T-helper 17 cell (primary cell): ENCODE measurements at places on chromosomes 3 and 15. TPM values are rescaled to one million over a fixed set of nuclear protein-coding genes. Genes with fewer than 3 reads are reported as not detected.

- H3K27ac ChIP-seq: peak overlapping the region; percentile 99
- DNase-seq: no peak
- H3K27me3 ChIP-seq: no peaks in the 10 kb centered on the region
- peaks cover 53% of the 10 kb centered on the region for H3K4me1 ChIP-seq
- peak overlapping the region; percentile 100 for H3K4me3 ChIP-seq
Observed at GRCh38 chr15:73994912-73995622, 551 bp downstream of the PML start.

GRCh38 chr15:70411143-70411863, 313.6 kb upstream of the TLE3 start:
- peaks cover 2% of the 10 kb centered on the region for H3K36me3 ChIP-seq
- peaks cover 10% of the 10 kb centered on the region for H3K27me3 ChIP-seq
- no peak overlapping the region for H3K4me3 ChIP-seq
- no peak overlapping the region for H3K27ac ChIP-seq
- H3K4me1 ChIP-seq: peaks cover 7% of the 10 kb centered on the region

- H3K4me1 ChIP-seq: peaks cover 26% of the 10 kb centered on the region
- H3K4me3 ChIP-seq: no peak overlapping the region
- no peaks in the 10 kb centered on the region for H3K27me3 ChIP-seq
- peaks cover 5% of the 10 kb centered on the region for H3K36me3 ChIP-seq
Observed at GRCh38 chr3:47035645-47036044, 56.2 kb downstream of the NBEAL2 start.

- DNase-seq: no peak
- no peaks in the 10 kb centered on the region for H3K36me3 ChIP-seq
- peaks cover 25% of the 10 kb centered on the region for H3K4me1 ChIP-seq
- no peak overlapping the region for H3K27ac ChIP-seq
Observed at GRCh38 chr15:58489289-58490085, 57.7 kb downstream of the LIPC start.

- H3K27ac ChIP-seq: no peak overlapping the region
- DNase-seq: no peak
- no peaks in the 10 kb centered on the region for H3K4me1 ChIP-seq
Observed at GRCh38 chr15:83830381-83830780, 176.5 kb downstream of the ADAMTSL3 start.

DNA sequence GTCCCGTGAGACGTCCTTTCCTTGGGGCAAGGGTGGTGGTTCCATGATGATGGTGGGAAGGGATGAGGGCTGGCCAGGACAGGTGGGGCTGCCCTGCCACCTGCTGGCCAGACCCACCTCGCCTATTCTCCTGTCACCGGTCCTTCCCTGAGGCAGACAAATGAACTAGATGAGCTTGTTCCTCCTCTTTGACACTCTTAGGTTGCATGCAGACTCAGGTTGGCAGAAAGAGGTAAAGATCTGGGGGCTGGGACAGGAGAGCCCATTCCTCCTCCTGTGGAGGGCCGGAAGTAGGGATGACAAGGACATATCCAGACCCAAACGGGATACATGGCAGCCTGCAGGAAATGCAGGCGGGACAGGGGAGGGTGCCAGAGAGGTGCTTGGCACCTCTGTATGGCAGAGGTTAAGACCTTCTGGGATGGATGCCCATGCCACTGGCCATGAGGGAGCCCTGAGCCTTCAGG, 38.6 kb downstream of the ACSBG1 start:
- H3K27ac ChIP-seq: no peak overlapping the region
- no peaks in the 10 kb centered on the region for H3K27me3 ChIP-seq
- no peak overlapping the region for H3K4me3 ChIP-seq
- H3K36me3 ChIP-seq: no peaks in the 10 kb centered on the region
- peak; percentile 32 for DNase-seq
- H3K4me1 ChIP-seq: peaks cover 4% of the 10 kb centered on the region

DNA sequence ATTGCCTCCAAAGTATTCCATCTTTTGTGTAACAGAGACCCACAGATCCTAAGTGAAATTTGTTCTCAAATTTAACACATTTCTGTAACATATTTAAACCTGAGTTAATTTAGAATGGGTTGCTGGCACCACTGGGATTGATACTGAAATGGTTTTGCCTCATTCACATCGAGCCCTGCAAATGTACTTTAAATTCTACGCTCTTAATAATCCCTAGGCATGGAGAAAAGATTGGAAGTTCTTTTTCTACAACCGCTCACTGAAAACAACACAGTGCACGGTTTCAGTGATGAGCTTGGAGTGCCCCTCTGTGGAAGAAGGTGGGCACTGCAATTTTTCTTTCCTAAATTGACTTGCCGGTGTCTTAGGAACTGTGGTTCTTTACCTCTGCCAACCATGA, 109.9 kb upstream of the ATP11B start:
- H3K4me1 ChIP-seq: peaks cover 11% of the 10 kb centered on the region
- DNase-seq: no peak
- H3K27ac ChIP-seq: no peak overlapping the region
- peaks cover 2% of the 10 kb centered on the region for H3K36me3 ChIP-seq
- H3K27me3 ChIP-seq: peaks cover 63% of the 10 kb centered on the region

- no peak for DNase-seq
- no peaks in the 10 kb centered on the region for H3K27me3 ChIP-seq
- no peak overlapping the region for H3K27ac ChIP-seq
- H3K36me3 ChIP-seq: no peaks in the 10 kb centered on the region
Observed at GRCh38 chr3:24336101-24336500, 158.5 kb downstream of the THRB start.

DNA sequence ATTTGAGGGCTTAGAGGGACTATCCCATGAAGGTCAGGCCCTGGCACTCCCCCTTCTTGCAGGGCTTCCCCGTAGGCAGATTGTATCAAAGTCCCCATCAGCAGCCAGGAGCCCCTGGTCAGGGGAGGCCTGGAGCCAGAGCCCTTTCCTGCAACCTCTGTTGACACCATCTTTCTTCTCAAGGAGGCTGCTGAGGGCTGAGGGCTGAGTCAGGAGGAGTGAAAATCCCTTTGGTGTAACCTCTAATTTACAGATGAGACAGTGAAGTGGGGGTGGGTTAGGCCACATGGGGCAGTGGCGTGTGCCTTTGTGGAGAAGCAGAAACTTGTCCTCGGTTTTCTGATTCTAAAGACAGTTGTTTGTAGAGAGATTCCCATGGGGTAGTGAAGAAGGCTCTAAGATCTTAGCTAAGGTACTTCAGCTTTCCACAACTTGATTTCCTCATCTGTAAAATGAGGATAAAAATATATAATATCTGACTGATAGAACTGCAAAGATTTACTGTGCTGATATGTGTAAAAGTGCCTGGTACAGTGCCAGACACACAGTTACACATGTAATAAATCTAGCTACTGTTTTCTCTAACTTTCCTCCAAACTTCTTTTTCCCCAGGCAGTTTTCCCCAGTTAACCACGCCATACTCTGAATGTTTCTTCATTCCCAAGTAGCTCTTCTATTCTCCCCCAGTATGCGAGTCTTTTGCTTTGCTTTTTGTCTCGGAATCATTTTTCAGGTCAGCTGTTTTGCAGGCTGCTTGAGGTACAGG, 249.4 kb upstream of the TPM1 start:
- H3K27ac ChIP-seq: no peak overlapping the region
- DNase-seq: no peak
- peaks cover 4% of the 10 kb centered on the region for H3K36me3 ChIP-seq
- H3K4me3 ChIP-seq: no peak overlapping the region
- no peaks in the 10 kb centered on the region for H3K4me1 ChIP-seq
- H3K27me3 ChIP-seq: peaks cover 64% of the 10 kb centered on the region

- H3K4me1 ChIP-seq: no peaks in the 10 kb centered on the region
- no peak overlapping the region for H3K27ac ChIP-seq
- peaks cover 14% of the 10 kb centered on the region for H3K27me3 ChIP-seq
- DNase-seq: no peak
- H3K4me3 ChIP-seq: no peak overlapping the region
Observed at GRCh38 chr15:101803676-101804075, 367 bp downstream of the OR4F6 start.

DNA sequence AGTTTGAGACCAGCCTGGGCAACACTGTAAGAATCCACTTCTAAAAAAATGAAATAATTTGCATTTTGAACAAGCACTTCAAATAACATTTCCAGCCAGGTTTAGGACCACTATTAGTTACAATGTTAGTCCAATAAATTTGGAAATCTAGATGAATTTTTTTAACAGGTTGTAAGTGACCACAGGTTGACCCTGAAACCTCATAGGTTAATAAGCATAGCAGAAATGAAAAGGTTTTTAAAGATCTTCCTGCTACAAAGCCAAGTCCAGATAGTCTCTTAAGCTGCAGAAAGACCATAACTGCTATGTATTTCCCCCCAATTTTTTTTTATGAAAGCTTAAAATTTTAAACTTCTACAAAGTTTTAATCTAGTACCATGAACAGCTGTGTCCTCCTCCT, 1.5 kb upstream of the NIT2 start:
- no peaks in the 10 kb centered on the region for H3K27me3 ChIP-seq
- no peaks in the 10 kb centered on the region for H3K36me3 ChIP-seq
- no peak overlapping the region for H3K4me3 ChIP-seq

- no peaks in the 10 kb centered on the region for H3K27me3 ChIP-seq
- peaks cover 2% of the 10 kb centered on the region for H3K36me3 ChIP-seq
- no peak for DNase-seq
- H3K27ac ChIP-seq: peak overlapping the region; percentile 27
Observed at GRCh38 chr3:170145278-170145677, 36.3 kb downstream of the PHC3 start.

GRCh38 chr3:13054341-13055285, 18.6 kb downstream of the IQSEC1 start:
- peaks cover 6% of the 10 kb centered on the region for H3K27me3 ChIP-seq
- no peak overlapping the region for H3K27ac ChIP-seq
- DNase-seq: no peak
- H3K36me3 ChIP-seq: peaks cover 2% of the 10 kb centered on the region
- peaks cover 18% of the 10 kb centered on the region for H3K4me1 ChIP-seq
- H3K4me3 ChIP-seq: no peak overlapping the region

DNA sequence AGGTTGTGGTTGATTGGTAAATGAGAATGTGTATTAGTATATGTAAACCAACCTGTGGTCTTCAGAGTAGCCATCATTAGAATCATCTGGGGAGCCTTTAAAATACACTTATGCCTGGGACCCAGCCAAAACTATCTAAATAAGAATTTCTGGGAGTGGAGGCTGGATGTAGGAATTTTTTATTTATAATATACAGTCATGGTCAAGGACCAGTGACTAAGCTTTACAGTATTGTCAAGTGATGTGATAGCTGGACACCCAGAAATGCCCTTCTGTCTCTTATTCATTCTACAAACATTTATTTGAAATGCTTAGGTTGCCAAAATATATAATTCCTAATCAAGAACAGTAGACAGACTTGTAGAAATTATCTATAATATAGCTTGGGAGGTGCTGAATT, 132.2 kb downstream of the MBNL1 start:
- no peak for DNase-seq
- H3K27me3 ChIP-seq: no peaks in the 10 kb centered on the region
- H3K4me3 ChIP-seq: no peak overlapping the region
- H3K4me1 ChIP-seq: peaks cover 39% of the 10 kb centered on the region
- peak overlapping the region; percentile 97 for H3K27ac ChIP-seq
- peaks cover 7% of the 10 kb centered on the region for H3K36me3 ChIP-seq

- peaks cover 3% of the 10 kb centered on the region for H3K36me3 ChIP-seq
- peaks cover 21% of the 10 kb centered on the region for H3K4me1 ChIP-seq
- H3K4me3 ChIP-seq: no peak overlapping the region
Observed at GRCh38 chr15:22947101-22948000, 32.8 kb downstream of the CYFIP1 start.

DNA sequence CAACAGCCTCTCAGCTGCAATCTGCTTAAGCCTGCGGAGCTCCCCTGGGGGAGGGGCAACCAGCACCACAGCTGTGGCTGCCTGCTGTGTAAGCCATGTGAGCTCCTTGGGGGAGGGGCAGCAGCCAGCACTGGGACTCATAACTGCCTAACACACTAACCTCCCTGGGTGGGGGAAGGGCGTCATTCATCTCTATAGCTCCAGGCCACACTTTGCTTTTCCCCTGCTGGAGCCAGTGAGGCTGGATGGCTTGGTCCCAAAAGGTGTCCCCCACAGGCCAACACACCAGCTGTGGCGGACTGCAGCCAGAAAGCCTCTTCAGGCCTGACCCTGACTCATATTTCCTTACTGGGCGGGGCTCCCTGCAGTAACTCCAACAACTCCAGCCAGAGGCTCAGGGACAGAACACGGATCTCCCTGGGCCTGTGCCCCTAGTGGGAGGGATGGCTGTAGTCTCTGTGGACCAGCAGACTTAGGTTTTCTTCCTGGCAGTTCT, 129.8 kb downstream of the PPM1L start:
- no peak for DNase-seq
- no peak overlapping the region for H3K27ac ChIP-seq
- H3K36me3 ChIP-seq: no peaks in the 10 kb centered on the region

DNA sequence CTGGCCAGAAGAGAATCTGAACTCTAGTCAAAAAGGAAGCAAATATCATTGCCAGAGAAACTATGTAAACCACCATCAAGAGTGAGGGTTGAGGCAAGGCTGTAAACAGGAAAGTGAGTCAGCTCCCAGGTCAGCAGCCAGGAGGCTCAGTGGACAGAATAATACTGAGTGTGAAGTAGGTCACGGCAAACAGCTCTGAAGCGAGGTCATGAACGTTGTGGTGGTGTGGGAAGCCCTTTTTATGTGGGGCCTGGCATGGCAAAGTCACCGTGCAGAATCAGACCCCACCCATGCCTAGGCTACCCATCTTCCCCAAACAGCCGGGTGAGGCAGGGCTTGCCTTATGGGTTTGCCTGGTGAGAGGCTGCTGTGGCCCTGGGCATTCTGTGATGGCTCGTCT, 43.9 kb downstream of the THBS1 start:
- H3K4me1 ChIP-seq: peaks cover 60% of the 10 kb centered on the region
- peak overlapping the region; percentile 82 for H3K4me3 ChIP-seq
- H3K27me3 ChIP-seq: no peaks in the 10 kb centered on the region
- H3K36me3 ChIP-seq: peaks cover 3% of the 10 kb centered on the region
- H3K27ac ChIP-seq: peak overlapping the region; percentile 97

- no peaks in the 10 kb centered on the region for H3K4me1 ChIP-seq
Observed at GRCh38 chr3:118766306-118766669, 268.4 kb downstream of the IGSF11 start.

GRCh38 chr15:89780601-89781000, 4.5 kb downstream of the MESP2 start:
- H3K27me3 ChIP-seq: peaks cover 44% of the 10 kb centered on the region
- peak overlapping the region; percentile 72 for H3K4me3 ChIP-seq
- no peaks in the 10 kb centered on the region for H3K36me3 ChIP-seq
- H3K27ac ChIP-seq: no peak overlapping the region

DNA sequence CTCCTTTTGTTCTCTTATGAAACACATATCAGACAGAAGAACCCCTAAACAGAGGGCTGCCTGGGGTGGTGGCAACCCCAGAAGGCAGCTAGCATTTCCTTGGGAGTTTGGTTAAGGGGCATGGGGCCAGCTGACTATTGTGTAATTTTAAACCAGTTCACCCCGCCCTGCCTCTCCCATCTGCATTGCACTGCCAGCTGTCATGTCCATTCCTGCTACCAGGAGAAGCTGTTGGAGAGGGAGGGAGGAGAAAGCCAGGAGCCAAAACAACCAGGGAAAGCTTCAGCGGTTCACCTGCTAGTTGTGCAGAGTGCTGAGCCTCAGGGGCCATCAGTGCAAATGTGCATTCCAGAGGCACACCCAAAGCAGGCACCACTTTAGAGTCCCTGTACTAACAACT, 47.6 kb upstream of the ATP1B3 start:
- H3K4me3 ChIP-seq: no peak overlapping the region
- H3K27me3 ChIP-seq: peaks cover 10% of the 10 kb centered on the region
- H3K27ac ChIP-seq: no peak overlapping the region
- no peak for DNase-seq

HRH1 gene
- not detected for total RNA-seq

EXD1 gene
- not detected for total RNA-seq

ADAMTS7 gene
- not detected for total RNA-seq

CLDN18 gene
- not detected for total RNA-seq

ATP13A4 gene
- total RNA-seq: 1.2 TPM

SAMMSON gene
- not detected for total RNA-seq

CNBP gene
- total RNA-seq: 253 TPM

SAMD7 gene
- total RNA-seq: not detected

GOLGA8N gene
- 6.3 TPM for total RNA-seq

FEM1B gene
- 73.0 TPM for total RNA-seq

KCNMB3 gene
- 0.57 TPM for total RNA-seq

ABHD6 gene
- 2.1 TPM for total RNA-seq

FGF7 gene
- total RNA-seq: 0.05 TPM

LMOD3 gene
- not detected for total RNA-seq
